ENCODE measurements at places on chromosomes 11 and 22.

DNA sequence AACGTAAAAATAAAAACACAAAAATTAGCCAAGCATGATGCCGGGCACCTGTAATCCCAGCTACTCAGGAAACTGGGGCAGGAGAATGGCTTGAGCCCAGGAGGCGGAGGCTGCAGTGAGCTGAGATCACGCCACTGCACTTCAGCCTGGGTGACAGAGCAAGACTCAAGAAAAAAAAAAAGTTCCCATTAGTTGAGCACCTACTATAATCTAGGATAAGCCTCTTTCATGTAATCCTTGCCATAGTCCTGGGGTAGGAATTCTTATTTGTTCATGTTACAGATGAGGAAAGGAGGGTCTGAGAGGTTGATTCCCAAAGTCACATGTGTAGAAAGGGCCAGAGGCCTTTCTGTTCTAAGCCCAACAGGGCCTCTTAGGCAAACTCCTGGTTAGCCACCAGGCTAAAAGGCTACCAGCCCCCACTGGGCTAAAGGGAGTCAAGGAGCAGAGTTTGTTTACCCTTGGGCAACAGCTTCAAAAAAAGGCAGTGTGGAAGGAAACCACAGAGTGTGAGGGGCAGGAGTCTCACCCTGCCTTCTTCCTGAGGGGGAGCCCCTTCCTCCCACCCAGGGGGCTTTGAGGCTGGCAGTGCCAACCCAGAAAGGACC is 21.6 kb upstream of the CSNK1E start:
- H3K36me3 ChIP-seq, result no peaks in the 10 kb centered on the region
- peaks cover 4% of the 10 kb centered on the region for H3K4me1 ChIP-seq
- no peak overlapping the region for H3K4me3 ChIP-seq
- H3K27ac ChIP-seq, result no peak overlapping the region
- peaks cover 12% of the 10 kb centered on the region for H3K27me3 ChIP-seq

GRCh38 chr11:34625576-34625975 is 4.7 kb downstream of the EHF start:
- no peak overlapping the region for H3K4me3 ChIP-seq
- H3K36me3 ChIP-seq, result no peaks in the 10 kb centered on the region
- H3K27me3 ChIP-seq, result peaks cover 69% of the 10 kb centered on the region
- no peak for DNase-seq
- no peak overlapping the region for H3K27ac ChIP-seq

GRCh38 chr22:28381429-28382167 is 298.0 kb downstream of the TTC28 start:
- H3K4me1 ChIP-seq, result peaks cover 9% of the 10 kb centered on the region
- H3K4me3 ChIP-seq, result no peak overlapping the region
- H3K27me3 ChIP-seq, result no peaks in the 10 kb centered on the region
- no peak overlapping the region for H3K27ac ChIP-seq
- DNase-seq, result no peak

DNA sequence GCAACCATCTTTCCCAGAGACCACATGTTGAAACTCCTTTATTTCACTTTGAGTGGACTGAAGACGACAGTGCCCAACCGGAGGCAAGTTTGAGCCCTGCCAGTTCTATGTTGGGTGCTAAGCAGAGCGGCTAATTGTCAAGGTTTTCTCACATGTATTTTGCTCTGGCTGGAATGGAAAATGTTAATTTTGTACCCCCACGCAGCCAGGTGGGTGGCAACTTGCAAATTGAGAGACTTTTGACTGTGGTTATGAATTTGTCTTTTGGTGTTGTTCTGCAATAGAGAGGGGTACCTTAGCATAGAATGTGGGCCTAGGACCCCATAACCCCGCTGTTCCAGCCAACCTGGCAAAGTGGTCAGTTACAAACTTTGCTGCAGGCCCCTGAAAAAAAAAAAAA is 42.5 kb upstream of the SLC5A12 start:
- no peaks in the 10 kb centered on the region for H3K27me3 ChIP-seq
- H3K4me3 ChIP-seq, result no peak overlapping the region
- H3K36me3 ChIP-seq, result no peaks in the 10 kb centered on the region
- DNase-seq, result no peak

- H3K27me3 ChIP-seq, result no peaks in the 10 kb centered on the region
- H3K4me1 ChIP-seq, result peaks cover 8% of the 10 kb centered on the region
- no peak overlapping the region for H3K4me3 ChIP-seq
- DNase-seq, result no peak
These were observed 33.9 kb downstream of the FLRT1 start for GRCh38 chr11:64069401-64070313.

- H3K27ac ChIP-seq, result no peak overlapping the region
- DNase-seq, result no peak
- no peak overlapping the region for H3K4me3 ChIP-seq
- H3K36me3 ChIP-seq, result no peaks in the 10 kb centered on the region
- no peaks in the 10 kb centered on the region for H3K27me3 ChIP-seq
- H3K4me1 ChIP-seq, result peaks cover 2% of the 10 kb centered on the region
These were observed 23.6 kb upstream of the MYRF start for GRCh38 chr11:61728940-61729219.

GRCh38 chr11:45815747-45816146 is 10.8 kb downstream of the SLC35C1 start:
- H3K4me3 ChIP-seq, result no peak overlapping the region
- no peak for DNase-seq
- H3K27ac ChIP-seq, result no peak overlapping the region
- peaks cover 2% of the 10 kb centered on the region for H3K4me1 ChIP-seq

- no peak for DNase-seq
- peaks cover 6% of the 10 kb centered on the region for H3K4me1 ChIP-seq
- H3K4me3 ChIP-seq, result no peak overlapping the region
These were observed 12.0 kb upstream of the STK33 start for GRCh38 chr11:8605971-8606563.

DNA sequence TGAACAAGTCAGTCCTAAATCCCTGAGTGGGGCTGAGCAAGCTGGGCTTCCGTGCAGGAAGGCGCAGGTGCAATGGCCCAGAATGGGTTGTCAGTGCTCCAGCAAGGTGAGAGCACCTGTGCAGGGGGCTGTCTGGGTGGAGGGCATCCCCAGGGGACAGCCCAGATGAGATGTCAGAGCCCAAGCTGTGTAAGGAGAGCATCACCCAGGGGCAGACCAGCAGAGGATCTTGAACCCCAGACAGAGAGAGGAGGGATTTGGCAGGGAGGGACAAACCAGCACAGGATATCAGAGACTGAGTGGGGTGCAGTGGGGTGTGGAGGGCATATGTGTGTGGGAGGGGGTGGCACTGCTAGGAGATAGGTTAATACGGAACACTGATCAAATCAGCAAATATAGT is 114.9 kb upstream of the TMEM45B start:
- H3K4me3 ChIP-seq, result no peak overlapping the region
- no peak for DNase-seq
- peaks cover 5% of the 10 kb centered on the region for H3K4me1 ChIP-seq
- no peak overlapping the region for H3K27ac ChIP-seq
- no peaks in the 10 kb centered on the region for H3K36me3 ChIP-seq

- DNase-seq, result no peak
- no peaks in the 10 kb centered on the region for H3K27me3 ChIP-seq
These were observed 58.4 kb downstream of the KIF18A start for GRCh38 chr11:28049338-28050216.

GRCh38 chr11:34509336-34509876 is 4.2 kb downstream of the ELF5 start:
- no peaks in the 10 kb centered on the region for H3K36me3 ChIP-seq
- H3K4me3 ChIP-seq, result no peak overlapping the region
- H3K4me1 ChIP-seq, result no peaks in the 10 kb centered on the region
- H3K27me3 ChIP-seq, result no peaks in the 10 kb centered on the region
- no peak for DNase-seq
- no peak overlapping the region for H3K27ac ChIP-seq

DNA sequence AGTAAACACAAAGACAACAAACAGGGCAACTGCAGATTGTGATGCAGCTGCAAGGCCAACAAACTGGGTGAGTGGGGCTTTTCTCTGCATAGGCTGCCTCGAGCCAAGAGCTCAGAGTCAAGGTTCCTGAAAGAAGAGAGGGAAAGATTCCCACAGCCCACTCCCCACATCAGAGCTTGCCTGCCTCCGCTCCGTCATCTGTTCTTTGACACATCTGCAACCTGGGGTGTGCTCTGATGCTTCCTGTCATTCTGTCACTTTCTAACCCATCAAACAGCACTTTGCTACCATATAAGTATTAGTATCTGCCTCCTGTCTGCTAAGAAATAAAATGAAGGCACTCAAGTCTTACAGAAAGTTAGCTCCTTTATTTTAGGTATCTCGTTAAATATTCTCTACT is 46.9 kb downstream of the C22orf31 start:
- H3K27me3 ChIP-seq, result peaks cover 32% of the 10 kb centered on the region
- H3K36me3 ChIP-seq, result no peaks in the 10 kb centered on the region
- DNase-seq, result no peak
- peaks cover 4% of the 10 kb centered on the region for H3K4me1 ChIP-seq

DNA sequence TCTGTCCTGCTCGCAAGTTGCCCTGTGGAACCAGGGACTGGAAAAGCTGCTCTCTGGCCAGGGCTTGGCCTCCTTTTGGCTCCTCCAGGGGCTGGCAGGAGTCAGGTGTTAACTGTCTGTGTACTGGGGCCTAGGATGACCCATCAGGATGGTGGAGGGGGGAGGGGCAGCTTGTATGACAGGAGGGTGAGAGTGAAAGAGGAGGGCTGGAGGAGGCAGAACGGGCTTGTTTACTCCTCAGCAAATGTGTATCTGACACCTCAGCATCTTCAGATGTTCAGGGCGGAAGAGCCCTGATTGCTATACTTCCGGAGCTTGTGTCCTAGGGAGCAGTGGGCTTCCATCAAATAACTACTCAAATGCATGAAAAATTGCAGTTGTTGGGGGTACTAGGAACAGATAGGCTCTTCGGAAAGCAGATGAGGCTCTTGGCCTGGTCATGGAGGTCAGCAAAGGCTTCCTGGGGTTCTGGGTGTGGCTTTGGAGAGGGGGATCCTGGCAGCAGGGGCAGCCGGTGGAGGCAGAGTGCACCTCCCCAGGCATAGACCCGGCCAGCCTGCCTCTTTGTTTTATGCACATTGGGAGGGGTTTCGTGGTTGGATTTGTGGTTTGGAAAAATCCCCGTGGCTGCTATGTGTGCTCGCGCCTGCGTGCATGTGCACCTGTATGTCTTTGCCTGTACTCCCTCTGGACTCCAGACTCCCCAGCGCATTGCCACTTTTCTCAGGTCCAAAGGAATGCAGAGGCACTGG is 31.2 kb downstream of the CD82 start:
- peak; percentile 68 for DNase-seq
- peaks cover 82% of the 10 kb centered on the region for H3K4me1 ChIP-seq
- peaks cover 95% of the 10 kb centered on the region for H3K36me3 ChIP-seq
- no peaks in the 10 kb centered on the region for H3K27me3 ChIP-seq
- peak overlapping the region; percentile 53 for H3K4me3 ChIP-seq
- H3K27ac ChIP-seq, result peak overlapping the region; percentile 91

- H3K4me1 ChIP-seq, result peaks cover 38% of the 10 kb centered on the region
- H3K4me3 ChIP-seq, result peak overlapping the region; percentile 75
- H3K27ac ChIP-seq, result peak overlapping the region; percentile 97
- peaks cover 46% of the 10 kb centered on the region for H3K36me3 ChIP-seq
- H3K27me3 ChIP-seq, result no peaks in the 10 kb centered on the region
These were observed 7.4 kb downstream of the NDUFV1 start for GRCh38 chr11:67613960-67614715.

DNA sequence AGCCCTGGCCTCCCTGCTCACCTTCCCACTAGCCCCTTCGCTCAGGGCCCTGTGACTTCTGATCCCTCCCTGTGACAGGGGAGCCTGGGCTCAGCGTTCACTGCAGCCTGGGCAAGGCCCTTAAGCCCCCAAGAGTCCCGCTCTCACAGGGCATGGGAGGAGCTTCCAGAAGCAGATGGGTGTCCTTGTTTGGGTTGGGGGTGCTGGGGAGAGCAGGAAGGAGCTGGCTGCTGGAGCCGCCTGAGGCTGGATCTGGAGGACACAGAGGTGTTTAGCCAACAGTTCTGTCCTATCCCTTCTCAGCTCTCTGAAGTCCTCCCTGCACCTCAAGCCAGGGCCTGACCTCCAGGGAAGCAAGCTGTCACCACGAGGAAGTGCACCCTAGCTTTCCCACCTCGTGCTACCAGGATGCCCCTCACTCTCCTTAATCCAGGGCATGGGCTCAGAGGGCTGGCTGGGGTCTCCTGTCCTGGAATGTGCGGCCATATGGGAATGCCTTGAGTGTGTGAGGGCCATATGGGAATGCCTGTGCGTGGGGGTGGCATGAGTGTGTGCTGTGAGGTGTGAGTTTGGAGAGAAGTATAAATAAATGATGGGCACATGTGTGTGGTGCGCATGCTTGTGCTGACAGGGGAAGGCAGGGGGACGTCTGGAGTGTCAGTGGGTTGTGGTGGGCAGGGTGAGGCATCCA is 25.0 kb upstream of the TUB start:
- H3K27me3 ChIP-seq, result no peaks in the 10 kb centered on the region
- no peak overlapping the region for H3K4me3 ChIP-seq
- H3K4me1 ChIP-seq, result peaks cover 7% of the 10 kb centered on the region
- no peak overlapping the region for H3K27ac ChIP-seq

GRCh38 chr11:121071846-121072450 is 29.1 kb upstream of the TECTA start:
- no peak overlapping the region for H3K27ac ChIP-seq
- H3K4me1 ChIP-seq, result no peaks in the 10 kb centered on the region
- peaks cover 57% of the 10 kb centered on the region for H3K36me3 ChIP-seq
- H3K4me3 ChIP-seq, result no peak overlapping the region

GRCh38 chr11:101453682-101454081 is 130.1 kb downstream of the TRPC6 start:
- no peaks in the 10 kb centered on the region for H3K27me3 ChIP-seq
- no peak overlapping the region for H3K4me3 ChIP-seq
- no peaks in the 10 kb centered on the region for H3K36me3 ChIP-seq
- H3K27ac ChIP-seq, result no peak overlapping the region

DNA sequence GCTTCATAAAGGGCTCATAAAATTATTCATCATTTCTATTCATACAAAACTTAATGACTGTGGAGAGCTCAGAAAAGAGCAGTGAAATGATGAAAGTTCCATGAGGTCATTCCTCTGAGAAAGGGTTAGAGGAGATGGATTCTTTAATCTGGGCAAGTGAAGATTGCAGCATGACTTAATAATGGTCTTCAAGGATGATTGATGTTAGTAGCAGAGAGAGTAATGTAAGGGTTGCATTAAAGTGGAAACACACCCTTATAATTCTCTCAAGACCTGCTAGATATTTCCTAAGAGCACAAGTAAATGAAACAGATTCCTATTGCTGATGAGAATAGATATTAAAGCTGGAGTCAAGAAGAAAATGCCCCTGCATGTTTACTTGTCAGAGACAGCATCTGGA is 711.6 kb upstream of the ANO5 start:
- H3K4me1 ChIP-seq, result no peaks in the 10 kb centered on the region
- H3K27ac ChIP-seq, result no peak overlapping the region
- no peaks in the 10 kb centered on the region for H3K27me3 ChIP-seq
- no peak overlapping the region for H3K4me3 ChIP-seq
